Inflammatory macrophage treated with lipopolysaccharide for 1 hour (primary cell): ENCODE measurements at places on chromosomes 3 and 15.

GRCh38 chr3:107329088-107329487 lies 48.2 kb upstream of the CCDC54 start:
- no peak for DNase-seq

GRCh38 chr15:70817266-70817665 lies 36.7 kb downstream of the LARP6 start:
- DNase-seq: no peak

GRCh38 chr15:31169558-31169957 lies 68.0 kb upstream of the TRPM1 start:
- DNase-seq: no peak

DNA sequence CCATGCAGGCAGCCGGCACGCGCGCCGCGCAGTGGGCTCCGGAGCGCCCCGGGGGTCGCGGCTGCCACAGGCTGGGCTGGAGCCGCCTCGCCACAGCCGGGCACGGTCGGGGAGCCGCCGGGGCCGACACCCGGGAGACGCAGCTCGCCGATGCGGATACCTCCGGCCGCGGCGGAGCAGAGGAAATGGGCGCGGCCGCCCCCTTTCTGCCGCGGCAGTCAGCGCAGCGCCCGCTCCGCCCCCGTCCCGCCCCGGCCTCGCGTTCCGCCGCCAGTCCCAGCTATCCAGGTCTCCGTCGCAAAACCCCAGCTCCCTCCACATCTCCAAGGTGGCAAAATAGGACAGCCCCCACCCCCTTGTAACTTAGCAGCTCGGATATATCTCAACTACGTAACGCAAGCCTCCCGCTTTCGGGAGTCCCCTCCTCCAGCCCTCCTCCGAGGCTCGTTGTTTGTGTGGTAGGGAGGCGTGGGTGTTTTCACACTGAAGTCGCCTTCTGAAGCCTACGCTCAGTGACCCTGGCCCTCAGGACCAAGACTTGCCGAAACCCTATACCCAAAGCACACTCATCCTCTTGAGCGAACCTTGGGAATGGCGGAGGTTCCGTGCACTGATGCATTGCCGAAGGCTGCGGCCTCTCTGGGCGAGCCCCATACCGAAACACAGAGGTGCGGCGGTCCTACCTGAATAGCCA lies at the start of gene SH3BP5:
TSS of gene SH3BP5 (minus strand) at position 182 of the 694 bp plus-strand sequence. CDS start at position 4, 178 bp downstream.
- peak; percentile 69 for DNase-seq

DNA sequence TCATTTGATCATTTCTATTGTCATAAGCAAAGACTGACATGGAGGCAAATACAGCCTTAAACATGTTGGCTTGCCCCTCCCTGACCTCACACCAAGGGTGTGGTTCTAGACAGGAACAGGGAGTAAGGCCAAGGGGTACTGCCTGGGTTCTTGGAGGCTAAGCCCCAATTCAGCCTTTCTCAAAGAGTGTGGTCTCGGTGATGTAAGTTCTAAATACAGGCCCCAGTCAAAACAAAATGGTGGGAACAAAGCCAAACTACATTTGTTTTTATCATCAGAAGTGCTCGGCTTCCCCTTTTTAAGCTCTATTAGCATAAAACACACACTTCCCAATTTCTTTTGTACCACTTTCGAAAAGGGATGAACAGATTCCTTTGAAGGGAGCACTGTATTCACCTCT lies 129.5 kb downstream of the ATP8B4 start:
- DNase-seq: peak; percentile 31

GRCh38 chr3:110400315-110400714 lies 671.3 kb upstream of the NECTIN3 start:
- DNase-seq: no peak

GRCh38 chr3:5187156-5187919 lies at the start of gene EDEM1:
Gene EDEM1 (plus strand): TSS chr3:5187707. CDS start chr3:5187806, 99 bp downstream.
- DNase-seq: peak; percentile 95

DNA sequence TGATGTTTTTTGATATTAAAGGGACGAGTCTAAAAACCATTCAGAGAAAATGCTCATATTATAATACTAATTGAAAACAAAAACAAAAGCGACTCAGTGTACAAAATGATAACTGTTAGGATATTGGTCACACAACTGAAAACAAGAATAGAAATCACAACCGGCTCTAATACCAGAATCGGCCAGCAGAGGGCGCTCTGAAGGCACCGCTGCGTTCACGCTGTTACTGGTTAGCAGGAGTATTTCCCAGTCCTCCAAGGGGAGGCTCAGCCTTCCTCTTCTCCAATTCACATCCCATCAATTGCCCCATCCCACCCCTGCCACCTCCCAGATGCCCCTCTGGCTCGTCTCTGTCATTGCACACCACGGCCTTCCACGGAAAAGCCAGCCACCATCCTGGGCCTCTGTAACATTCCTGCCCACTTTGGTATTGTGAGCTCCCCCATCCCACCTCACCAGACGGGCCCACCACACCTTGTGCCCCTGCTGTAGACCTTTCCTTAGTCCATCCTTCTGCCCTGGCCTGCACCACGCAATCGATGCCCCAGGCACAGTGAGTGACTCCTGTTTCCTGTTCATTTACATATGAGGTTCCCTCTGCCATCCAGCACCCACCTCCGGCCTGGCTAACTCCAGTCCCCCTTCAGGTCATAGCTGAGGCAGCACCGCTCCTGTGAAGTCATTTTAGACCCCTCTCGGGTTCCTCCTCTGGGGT lies 8.5 kb downstream of the FAM107A start:
- peak; percentile 19 for DNase-seq

- DNase-seq: no peak
Observed at GRCh38 chr15:41001524-41002214, 48.4 kb downstream of the CHAC1 start.

GRCh38 chr3:101996832-101997231 lies 147.5 kb downstream of the NFKBIZ start:
- DNase-seq: no peak

DNA sequence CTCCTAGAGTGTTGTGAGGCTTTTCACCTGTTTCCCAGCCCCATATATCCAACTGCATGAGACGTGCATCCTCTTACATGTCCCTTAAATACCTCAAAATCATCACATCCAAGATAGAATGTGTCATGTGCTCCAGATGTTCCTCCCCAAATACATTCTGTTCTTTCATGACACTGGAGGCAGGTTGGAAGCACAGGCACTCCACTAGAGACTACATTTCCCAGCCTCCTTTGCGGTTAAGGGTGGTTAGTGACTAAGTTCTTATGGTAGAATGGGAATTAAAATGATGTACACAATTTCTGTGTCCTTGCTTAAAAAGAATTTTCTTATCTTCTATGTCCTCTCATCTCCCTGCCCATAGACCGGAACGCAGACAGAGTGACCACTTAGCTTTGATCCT lies 34.3 kb downstream of the TMEM40 start:
- DNase-seq: no peak

DNA sequence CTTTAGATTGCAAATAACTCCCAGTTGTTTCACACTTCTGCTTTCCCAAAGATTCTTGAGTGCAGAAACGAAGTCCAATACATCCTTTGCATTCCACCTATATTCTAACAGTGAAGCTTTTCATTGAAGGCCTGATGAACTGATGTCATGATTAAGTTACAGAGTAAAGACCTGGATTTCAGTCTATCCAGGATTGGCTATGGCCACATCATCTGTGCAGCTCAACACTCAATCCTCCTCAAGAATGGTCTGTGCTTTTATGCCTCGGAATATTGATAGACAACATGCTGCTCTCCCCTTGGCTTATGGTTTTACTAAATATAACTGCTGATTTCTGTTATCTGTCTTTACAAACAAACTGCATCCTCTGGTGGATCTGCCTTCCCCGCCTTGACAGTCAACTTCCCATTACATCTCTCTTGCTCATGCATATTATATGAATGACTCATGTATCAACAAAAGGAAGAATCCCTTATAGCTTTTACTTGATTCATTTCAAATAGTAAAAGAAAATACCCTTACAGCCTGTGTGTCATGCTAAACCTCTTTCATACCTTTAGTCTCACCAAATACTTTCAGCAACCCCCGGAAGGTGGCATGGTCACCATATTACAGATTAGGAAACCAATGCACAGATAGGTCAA lies 59.5 kb downstream of the SCN11A start:
- no peak for DNase-seq

DNA sequence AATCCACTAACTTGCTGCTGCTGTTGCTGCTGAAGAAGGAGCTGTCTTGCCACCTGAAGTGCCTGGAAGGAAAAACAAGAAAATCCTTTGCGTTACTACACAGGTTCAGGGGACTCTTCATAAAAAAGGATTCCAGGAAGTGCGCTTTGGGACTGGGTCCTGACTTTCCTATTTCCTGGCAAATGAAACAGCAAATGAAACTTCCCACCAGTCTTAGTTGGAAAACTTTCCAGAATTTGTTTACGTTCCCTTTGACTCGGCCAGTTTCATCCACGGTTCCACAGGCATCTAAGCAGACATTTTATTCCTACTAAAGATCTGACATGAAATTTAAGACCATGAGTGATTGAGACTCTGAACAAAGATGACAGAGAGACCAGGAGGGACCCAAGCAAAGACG lies 471.0 kb downstream of the FOXP1 start:
- DNase-seq: no peak

GRCh38 chr15:93154666-93155065 lies 65.7 kb upstream of the RGMA start:
- no peak for DNase-seq

- peak; percentile 70 for DNase-seq
Observed at GRCh38 chr3:150747886-150748683, 14.9 kb downstream of the SIAH2 start.

DNA sequence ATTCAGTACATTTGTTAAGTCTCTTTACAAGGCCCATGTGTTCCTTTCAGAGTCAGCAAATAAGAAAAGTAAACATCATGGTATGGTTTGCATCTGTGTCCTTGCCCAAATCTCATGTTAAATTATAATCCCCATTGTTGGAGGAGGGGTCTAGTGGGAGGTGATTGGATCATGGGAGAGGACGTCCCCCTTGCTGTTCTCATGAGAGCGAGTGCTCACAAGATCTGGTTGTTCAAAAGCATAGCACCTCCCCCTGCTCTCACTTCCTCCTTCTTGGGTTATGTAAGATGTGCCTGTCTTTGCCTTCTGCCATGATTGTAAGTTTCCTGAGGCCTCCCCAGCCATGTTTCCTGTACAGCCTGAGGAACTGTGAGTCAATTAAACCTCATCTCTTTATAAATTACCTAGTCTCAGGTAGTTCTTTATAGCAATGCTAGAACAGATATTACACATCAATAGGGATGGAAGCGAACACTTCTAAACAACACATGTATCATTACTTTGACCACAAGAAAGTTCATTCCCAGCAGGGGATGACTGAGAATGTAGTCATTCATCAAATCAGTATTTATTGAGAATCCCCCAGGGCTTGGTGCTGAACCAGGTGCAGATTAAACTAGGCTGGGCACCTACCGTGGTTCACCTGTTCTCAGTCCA lies 4.1 kb downstream of the EFCAB12 start:
- DNase-seq: peak; percentile 84

GRCh38 chr3:56303487-56303886 lies 164.8 kb downstream of the ERC2 start:
- peak; percentile 25 for DNase-seq

GRCh38 chr15:57398336-57398735 lies 22.0 kb downstream of the CGNL1 start:
- no peak for DNase-seq

- no peak for DNase-seq
Observed at GRCh38 chr3:155745795-155746550, 1.1 kb upstream of the PLCH1 start.

DNA sequence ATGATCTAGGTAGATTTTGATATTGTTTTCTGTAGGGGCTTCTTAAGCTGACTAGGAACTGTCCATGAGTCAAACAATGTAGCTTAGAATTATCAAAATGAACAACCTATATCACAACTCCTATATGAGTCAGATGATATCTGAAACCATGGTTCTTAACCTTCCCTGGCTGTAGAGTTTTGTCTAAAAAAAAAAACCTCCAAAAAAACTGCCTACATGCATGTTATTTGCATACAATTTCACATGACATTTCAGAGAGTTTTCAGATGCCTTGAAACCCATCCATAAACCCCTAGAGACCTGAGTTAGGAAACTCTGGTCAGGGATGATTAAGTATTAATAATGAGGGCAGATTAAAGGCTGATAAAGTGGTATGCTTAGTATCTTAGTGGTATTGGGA lies 157.0 kb downstream of the CHST2 start:
- no peak for DNase-seq

DNA sequence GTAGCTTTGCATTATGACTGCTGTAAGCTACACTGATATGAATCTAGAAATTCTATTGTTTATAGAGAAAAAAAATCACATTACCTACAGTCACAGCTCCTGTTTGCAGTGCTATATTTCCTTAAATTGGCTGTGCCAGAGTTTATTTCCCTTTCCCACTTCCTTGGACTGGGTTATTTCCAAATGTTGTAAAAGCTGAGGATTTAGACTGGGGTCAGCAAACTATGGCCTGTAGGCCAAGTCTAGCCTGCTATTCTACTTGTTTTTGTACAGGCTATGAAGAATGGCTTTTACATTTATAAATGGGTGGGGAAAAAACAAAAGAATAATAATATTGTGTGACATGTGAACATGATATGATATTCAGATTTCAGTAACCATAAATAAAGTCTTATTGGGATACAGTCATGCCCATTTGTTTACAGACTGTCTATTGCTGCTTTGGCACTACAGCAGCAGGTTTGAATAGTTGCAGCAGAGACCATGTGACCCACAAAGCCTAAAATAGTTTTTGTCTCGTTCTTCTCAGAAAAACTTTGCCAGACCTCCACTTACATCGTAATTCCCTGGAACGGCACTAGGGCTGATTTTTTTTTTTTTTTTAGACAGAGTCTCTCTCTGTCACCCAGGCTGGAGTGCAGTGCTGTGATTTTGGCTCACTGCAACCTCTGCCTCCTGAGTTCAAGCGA lies 7.8 kb downstream of the GLDN start:
- DNase-seq: no peak

GRCh38 chr3:32240159-32240545 lies 1.7 kb downstream of the CMTM8 start:
- DNase-seq: no peak

DNA sequence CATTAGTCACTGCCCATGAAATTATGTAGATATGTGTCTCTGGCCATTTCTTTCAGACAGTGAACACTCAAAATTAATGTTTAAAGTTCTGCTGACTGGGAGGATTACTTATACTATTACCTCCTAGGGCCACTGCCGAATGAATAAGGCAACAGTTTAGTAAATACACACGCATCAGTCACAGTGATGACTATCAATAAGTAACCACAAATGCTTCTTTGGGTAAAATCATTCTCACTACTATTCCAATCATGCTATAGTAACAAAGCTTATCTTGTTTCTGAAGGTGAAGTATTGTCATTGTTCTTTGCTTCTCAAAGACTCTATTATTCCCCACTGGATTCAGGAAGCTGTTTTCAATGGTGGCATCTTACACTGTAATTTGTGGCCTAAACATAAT lies 478.8 kb downstream of the EPHA3 start:
- DNase-seq: no peak
